ENCODE measurements at places on chromosomes 3 and 15.

DNA sequence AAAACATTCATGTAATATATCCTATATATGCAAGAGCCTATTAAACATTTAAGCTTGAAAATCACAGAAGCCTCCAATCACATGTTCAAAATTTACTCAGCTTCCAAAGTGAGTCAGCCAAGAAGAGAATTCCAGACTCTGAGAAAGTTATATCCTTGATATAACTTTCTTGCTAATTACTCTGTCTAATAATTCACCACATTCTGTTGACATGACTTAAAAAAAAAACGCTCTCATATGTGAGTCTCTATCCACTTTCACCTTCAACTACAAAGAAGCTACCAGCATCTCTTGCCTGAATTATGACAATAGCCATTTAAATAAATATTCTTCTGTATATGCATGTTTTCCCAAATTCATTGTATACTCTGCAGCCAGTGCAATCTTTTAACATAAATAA, 1116.3 kb upstream of the CADM2 start:
- DNase-seq = no peak

- DNase-seq = no peak
Observed at GRCh38 chr3:169907476-169907875, 3.9 kb upstream of the SAMD7 start.

DNA sequence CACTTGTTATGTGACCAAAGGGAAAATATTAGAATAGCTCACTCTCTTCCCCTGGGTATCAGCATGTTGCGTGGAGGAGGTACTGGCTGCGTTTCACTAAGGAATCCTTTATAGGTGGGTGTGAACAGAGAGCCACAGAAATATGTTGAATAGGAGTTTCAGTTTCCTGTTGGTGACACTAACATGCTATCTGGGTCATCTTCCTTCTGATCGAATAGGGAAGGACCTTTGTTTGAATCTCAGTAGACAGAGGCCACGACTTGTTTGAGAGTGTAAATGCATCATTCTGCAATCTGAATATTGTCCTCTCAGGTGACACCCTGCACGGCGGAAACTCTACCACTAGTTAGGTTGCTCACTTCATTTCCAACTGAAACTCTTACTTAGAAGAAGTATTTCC, 157.9 kb upstream of the SLC2A2 start:
- DNase-seq = no peak

- no peak for DNase-seq
Observed at GRCh38 chr3:190375671-190376070, 12.3 kb upstream of the CLDN16 start.

GRCh38 chr3:38614091-38614490, 35.4 kb downstream of the SCN5A start:
- no peak for DNase-seq

DNA sequence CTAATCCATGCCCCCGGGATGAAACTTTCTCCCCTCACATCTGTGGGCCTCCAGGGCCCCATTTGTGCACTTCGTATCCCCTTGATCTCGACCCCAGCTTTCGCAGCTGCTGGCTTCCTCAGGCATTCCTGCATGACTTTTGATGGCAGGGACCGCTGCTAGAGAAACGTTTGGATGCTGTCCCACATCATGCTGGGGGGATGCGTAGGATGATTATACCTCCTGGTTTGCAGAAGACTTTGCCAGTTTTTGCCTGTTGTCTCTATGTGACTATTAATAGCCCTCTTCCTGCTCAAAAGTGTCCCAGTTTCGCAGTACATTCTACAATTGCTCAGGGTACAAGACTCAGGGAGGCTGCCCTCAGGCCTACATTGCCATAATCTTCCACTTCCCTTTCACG, 10.4 kb upstream of the KCNAB1 start:
- DNase-seq = no peak

- DNase-seq = no peak
Observed at GRCh38 chr3:127590282-127590592, 296 bp downstream of the TPRA1 start.

DNA sequence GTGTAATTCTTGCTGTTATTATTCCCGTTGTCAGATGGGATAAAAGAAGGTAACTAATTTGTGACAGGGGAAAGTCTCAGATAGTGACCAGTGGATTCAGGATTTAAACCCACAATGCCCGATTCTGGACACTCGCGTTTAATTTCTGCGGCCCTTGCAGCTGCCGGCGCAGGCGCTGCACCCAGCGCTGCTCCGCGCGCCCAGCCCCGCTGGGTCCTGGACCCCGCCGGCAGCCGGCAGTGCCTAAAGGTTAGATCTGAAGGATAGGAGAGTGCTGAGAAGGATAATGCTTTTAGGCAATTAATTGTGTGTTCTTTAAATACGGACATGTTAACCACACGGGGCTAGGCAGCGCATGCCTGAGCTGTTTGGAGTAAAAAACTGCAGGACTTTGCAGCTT, 3.6 kb upstream of the MKRN3 start:
- DNase-seq = no peak

DNA sequence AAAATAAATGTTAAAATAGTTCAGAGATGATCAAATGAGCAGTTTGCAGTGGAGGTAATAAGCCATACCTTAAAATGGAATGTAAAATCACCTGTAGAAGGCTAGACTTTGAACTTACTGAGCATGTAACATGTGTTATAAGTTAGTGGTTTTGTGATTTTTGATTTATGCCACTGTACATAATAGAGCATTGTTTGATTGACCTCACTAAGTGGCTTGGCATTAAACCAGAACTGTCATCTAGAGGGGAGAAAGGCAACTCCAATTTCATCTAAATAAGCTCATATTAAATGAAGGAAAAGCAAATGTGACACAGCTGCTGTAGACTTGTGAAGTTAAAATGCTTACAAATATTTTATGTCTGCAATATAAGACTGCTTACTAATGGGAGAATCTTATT, 387.9 kb downstream of the ZIC1 start:
- DNase-seq = no peak

DNA sequence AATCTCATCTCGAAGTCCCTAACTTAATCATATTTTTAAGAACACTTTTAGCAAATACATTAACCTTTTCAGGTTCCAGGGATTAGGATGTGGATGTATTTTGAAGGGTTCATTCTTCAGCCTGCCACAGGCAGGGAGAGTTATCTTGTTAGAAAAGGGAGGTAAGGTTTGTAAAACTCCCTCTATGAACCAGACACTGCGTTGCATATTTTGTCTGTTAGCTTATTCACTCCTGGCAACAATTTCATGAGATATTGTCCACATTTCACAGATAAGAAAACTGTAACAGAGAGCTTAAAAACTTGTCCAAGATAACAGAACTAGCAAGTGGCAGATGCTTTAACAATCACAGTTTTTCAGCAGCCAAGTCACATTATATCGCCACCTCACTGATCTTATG, 155.4 kb downstream of the DIPK2A start:
- DNase-seq = no peak

GRCh38 chr3:59919586-59919985, 869.8 kb upstream of the CFAP20DC start:
- DNase-seq = no peak

DNA sequence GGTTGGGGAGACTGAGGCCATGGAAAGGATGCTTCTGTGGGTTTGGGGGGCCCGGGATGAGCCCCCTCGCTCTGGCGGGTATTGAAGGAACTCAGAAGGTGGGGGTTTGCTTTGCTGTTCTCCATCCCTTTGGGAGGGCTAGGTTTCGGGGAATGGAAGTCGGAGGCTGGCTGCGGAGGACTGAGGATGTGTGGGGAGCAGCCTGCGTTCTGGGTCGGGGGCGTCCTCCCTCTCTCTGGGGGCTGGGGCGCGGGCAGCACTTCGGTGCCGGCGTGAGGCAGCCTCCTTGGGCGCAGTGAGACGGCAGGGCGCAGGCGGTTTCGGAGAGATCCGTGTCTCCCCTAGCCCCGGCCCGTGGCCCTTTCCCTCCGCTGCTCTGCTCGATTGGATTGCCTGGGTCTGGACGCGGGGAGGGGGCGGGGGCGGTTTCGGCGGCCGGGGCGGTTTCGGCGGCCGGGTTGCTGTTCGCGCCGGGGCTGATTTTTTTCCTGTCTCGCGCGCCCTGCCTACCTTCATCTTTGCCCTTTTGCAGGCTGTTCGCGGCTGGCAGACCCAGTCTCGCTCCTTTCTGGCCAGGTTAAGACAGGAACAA, 1.4 kb downstream of the PTPRG start:
- DNase-seq = peak; percentile 24

DNA sequence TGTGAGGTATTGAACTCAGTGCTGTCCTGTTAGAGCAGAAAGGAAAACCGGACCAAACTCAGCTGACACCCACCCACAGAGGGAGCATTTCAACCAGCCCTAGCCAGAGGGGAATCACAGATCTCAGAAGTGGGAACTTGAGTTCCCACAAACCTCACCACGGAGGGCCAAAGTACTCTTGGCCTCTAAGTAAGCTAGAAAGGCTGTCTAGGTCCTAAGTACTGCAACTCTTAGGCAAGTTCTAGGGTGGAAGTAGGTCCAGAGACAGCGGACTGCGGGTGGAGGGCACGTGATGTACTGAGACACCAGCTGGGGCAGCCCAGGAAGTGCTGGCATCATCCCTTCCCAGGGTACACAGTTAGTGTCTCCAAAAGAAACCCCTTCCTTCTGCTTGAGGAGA, 34.1 kb downstream of the EOMES start:
- no peak for DNase-seq

- DNase-seq = no peak
Observed at GRCh38 chr15:51947124-51947523, 24.5 kb downstream of the LEO1 start.

GRCh38 chr3:169348276-169348675, 315.2 kb downstream of the MECOM start:
- DNase-seq = no peak

DNA sequence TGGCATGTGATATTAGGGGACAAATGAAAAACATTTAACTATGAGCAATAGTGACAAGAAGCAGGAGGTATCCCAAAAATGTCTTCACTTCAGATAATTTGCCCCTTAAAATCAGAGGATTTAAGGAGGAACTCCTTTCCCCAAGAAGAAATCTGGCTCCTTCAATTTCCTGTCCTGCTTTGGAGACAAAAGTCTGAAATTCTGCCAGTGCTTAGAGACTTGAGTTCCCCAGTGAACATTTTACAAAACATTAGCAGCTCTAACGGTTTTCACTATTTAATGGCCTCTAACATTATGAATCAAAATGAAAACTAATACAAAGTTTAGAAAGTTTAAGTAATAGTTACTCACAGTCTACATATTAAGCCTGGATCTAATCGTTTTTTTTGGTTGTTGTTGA, 40.3 kb upstream of the ZNF385D start:
- no peak for DNase-seq

DNA sequence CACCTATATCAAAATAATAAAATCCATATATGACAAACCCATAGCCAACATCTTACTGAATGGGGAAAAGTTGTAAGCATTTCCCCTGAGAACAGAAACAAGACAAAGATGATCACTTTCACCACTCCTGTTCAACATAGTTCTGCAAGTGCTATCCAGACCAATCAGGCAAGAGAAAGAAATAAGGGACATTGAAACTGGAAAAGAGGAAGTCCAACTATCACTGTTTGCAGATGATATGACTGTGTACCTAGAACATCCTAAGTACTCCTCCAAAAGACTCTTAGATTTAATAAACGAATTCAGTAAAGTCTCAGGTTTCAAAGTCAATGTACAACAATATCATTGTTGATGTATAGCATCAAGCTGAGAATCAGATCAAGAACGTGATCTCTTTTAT, 35.6 kb upstream of the FGF7 start:
- DNase-seq = no peak

DNA sequence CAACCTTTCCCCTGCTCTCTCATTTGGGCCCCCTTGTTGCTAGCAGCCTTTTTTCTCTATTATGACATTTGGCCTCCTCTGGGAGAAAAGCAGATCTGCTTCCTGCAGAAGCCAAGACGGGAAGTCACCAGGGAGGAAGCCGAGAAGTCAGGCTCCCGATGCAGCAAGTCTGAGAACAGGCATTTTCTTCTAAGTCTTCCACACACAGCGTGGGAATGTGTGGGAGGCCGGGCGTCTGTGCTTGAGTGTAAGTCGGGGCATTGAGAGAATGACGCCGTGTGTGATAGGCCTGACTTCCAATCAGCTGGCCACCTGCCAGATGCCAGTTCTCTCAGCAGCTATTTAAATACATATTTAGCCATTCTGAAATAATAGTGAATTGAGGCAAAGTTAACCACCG, 75.8 kb upstream of the FAM98B start:
- DNase-seq = no peak

GRCh38 chr3:149245738-149246451, 24.3 kb upstream of the CP start:
- no peak for DNase-seq

GRCh38 chr3:45434996-45435395, 46.6 kb downstream of the LARS2 start:
- no peak for DNase-seq

DNA sequence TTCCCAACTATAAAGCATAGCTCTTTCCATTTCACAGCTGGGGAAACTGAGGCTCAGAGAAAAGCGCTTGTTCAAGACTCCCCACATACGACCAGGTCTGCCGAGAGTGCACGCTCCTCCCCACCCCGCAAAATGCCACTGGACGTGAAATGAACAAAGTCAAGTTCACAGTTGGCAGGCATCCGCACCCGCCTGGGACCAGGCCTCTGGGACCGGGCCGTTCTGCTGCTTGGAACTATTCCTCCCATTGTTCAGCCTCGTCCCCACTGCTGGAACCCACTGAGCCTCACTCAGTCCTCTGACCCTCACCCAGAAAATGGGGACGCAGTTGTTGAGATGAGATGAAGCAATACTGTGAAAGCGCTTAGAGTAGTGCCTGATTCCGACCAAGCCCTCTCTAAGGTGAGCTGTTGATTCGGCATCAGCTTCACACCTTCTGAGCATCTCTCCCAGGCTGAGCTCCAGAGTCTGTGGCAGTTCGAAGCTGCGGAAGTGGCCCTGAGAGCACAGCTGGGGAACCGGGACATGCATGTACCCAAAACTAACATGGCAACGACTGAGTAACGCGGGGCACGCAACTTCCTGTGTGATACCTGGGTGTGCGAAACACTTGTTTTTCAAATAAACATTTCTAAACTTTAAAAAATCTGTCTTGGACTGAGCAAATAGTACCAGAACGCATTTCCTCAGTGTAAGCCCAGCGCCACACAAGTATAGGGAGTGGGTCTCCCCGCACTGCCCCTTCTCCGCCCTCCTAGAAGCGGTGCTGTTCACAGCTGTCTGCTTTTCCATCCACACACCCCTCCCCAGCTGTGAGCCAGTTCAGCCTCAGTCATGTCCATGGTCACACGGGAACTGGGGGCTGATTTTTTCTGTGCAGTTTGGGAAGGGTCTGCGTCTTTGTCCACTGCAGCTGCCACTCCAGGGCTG, 93.4 kb downstream of the CHSY1 start:
- no peak for DNase-seq

- no peak for DNase-seq
Observed at GRCh38 chr3:88061746-88062145, 2.7 kb downstream of the ZNF654 start.

DNA sequence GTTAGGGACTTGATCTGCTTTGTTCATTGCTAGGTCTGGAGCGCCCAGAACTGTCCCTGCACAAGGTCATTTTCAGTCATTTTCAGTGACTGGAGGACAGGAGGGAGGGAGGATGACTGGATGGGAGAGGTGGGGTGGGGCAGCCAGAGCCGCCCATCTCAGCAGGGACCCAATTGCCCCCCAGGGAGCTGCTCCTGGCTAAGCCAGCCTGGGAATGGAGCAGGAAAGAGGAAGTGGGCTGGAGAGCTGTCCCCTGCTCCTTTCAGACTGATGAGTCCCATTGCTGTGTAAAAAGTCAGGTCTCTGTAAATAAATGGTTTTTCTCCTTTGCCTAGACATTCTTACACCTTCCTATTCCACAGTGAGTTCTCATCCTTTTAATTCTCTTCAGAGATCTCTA, 98.4 kb upstream of the RAD18 start:
- DNase-seq = no peak

GRCh38 chr3:183074261-183074660, 25.0 kb downstream of the MCCC1 start:
- DNase-seq = no peak

GRCh38 chr15:51335538-51336410, 2.6 kb downstream of the CYP19A1 start:
- no peak for DNase-seq

All from frontal cortex (tissue), 4 donors.